ENCODE measurements at places on chromosomes 1 and 21. TPM values are rescaled to one million over a fixed set of nuclear protein-coding genes. Genes with fewer than 3 reads are reported as not detected.

- DNase-seq: peak; percentile 79
Measured at GRCh38 chr21:43645136-43645891, 14.0 kb downstream of the HSF2BP start.

DNA sequence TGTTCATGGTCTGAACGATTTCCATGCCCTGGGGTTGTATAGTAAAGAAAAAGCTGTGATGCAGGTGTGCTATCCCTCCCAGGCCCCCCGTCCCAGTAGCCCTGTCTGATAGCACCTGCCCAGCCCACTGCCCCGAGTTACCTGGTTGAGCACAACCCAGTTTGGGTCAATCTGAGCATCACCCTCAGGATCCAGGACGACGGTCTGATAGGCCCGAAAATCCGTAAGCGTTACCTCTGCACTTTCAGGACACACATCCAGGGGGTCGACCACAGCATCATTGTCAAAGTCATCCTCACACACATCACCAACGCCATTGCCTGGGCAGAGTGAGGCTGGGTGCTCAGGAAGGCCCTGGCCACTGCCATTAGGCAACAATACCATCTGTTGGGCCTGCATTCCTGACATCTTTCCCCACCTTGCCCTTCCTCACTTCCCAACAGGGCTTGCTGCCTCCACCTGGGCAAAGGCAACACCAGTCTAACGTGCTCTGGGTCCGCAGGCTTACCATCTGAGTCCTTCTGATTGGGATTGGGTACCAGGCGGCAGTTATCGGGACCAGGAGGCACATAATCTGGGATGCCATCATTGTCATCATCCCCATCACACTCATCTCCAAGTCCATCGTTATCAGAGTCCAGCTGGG, 9.7 kb downstream of the THBS3 start:
- DNase-seq: no peak

GRCh38 chr21:35170818-35171217, 121.7 kb upstream of the RUNX1 start:
- DNase-seq: no peak

- DNase-seq: no peak
Measured at GRCh38 chr1:40926441-40926840, 53.1 kb upstream of the CTPS1 start.

- DNase-seq: no peak
Measured at GRCh38 chr1:53833393-53833792, 4.7 kb downstream of the NDC1 start.

Gene THEMIS2
- 3.2 TPM for polyA plus RNA-seq

- no peak for DNase-seq
Measured at GRCh38 chr1:7595336-7595735, 175.8 kb upstream of the VAMP3 start.

Gene EBNA1BP2
- 42.0 TPM for polyA plus RNA-seq

- DNase-seq: no peak
Measured at GRCh38 chr1:70890408-70890807, 157.2 kb downstream of the PTGER3 start.

DNA sequence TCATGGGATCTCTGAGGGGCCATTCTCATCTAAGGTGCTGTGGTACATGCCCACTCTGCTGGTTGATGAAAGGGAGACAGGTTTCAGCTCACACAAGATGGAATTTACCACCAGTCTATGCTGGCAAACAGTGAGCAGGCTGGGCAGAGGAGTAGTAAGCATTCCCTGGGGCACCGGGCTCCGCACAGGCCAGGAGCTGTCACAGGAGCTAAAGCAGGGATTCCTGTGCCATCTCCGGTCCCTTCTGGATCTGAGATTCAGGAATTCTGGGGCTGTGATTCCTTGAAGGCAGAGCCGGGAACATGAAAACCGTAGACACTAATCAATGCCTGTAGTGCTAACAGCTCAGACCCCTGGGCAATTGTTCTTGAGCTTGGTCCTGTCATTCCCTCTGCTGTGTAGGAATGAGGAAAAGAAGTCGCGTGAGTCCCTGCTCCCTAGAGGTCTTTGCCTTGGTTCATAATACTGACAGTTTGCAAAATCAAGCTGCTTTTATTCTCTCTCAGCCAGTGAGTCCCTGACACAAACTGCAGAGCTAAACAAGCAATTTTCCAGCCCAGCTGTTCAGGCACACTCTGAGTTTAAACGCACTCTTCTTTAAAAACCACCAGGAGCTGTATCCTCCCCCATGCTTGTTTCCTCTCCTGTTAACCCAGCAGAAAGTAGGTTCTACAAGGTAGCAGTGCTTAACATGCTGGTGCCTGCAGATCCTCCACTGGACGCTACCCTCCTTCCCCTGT, 52.5 kb downstream of the MDM4 start:
- DNase-seq: no peak

DNA sequence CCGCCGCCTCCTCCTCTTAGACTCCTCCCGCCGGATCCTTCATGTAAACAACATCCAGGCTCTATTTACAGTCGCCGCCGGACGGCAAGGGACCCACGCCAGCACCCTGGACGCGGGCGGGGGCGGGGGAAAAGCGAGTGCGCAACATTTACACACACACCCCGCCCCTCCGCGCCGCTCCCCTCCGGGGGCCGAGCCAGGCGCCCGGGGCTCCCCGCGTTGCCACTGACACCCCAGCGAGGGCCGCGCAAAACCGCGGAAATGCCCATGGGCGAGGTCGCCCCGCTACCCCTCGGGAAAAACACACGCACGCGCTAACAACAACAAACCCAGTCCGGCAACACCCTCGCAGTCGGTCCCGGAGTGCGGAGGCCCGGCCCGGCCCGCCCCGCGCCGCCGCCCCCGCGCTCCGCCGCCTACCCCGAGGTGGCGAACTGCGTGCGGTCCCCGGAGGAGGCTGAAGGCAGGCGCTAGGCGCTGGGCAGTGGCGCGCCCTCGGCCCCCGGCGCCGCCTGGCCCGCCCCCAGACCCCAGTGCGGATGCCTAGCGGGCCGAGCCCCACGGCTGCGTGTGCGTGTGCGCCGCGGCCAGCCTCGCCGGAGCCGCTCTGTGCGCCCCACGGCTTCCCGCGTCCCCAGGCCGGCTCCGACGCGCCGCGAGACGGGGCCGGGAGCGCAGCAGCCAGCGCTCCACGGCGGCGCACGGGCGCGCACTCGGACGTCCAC, 81.1 kb upstream of the AK4 start:
- peak; percentile 87 for DNase-seq

Gene SPRR4
- polyA plus RNA-seq: not detected

Gene F13B
- not detected for polyA plus RNA-seq

Gene SNAP47
- polyA plus RNA-seq: 27.5 TPM

DNA sequence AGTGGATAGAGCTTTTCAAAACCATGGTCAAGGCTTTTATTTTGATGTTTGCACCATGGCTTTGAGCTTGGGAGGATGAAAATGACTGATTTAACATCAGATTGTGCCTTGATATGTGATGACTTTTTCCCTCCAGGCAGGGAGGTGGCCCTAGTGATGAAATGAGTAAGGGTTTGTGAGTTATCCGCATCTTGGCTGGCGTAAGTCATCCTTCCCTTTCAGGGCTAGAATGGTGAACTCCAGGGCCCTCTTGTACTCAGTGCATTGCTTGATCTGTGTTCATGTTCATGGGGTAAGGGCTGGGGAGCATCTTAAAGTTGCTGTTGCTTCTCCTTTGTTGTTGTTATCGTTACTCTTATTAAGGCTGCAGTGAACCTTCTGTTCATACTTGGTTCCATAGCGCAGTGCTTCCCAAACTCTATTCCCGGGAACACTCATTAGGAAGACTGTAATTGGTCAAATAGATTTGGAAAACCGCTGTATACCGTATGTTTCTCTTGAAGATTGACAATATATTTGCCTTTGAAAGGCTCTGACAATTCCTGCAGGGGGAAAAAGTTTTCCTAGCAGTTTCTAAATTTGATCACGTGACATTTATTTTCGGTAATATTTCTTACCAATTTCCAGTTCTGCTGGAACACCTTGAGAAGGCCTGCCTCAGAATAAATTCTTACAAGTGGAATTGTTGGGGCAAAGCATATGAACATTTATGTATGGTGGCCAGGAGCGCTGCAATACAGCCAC, 23.1 kb downstream of the GPR137B start:
- no peak for DNase-seq

GRCh38 chr21:33162436-33162951, 67.2 kb upstream of the IFNAR2 start:
- peak; percentile 71 for DNase-seq

DNA sequence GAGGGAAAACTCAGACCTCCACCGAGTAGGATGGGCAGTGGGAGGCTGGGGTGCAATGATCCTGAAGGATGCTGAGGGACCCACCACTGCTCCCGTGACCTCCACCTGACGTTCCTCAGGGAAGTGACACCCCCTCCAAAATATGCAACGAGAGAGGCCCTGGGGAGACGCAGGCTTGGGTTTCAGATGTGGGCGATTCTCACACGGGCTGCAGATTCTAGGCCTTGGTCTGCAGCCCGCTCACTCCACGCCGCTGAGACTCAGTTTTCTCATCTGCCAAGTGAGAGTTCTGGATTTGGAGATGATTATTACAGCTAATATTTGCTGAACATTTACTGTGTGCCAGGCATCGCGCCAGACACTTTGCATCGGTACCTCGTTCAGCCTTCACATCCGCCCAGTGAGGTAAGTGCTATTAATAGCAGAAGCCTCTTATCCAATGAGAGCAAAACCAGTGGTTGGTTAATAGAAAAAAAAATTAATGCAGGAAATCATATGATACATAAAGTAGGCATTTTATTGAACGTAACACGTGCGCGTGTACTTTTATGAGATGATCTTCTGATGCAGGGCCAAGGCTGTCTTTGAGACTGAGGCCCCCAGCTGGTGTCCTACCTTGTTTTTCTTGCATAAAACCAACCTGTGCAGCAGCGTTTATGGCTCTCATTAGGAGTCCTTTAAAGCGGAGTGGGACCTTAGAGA, 102.0 kb upstream of the RUNX3 start:
- peak; percentile 51 for DNase-seq

DNA sequence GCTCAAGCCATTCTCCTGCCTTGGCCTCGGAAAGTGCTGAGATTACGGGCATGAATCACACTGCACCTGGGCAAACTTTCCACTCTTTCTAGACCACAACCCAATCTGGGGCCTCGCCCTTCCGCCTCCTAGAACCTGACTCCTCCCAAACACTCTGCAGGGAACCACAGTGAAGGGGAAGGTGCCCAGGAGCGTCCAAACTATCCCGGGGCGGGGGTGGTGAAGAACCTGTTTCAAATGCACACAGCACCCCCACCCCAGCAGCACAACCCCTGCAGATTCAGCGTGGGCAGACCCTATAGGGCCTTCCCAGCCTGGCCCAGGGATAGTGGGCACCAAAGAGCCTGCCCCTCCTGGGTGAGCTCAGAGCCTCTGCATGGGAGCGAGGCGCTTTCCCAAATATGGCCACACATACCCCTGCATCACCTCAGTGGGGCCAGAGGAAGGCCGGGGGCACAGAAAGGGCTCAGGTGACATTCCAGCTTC, 86.9 kb downstream of the STUM start:
- DNase-seq: no peak

DNA sequence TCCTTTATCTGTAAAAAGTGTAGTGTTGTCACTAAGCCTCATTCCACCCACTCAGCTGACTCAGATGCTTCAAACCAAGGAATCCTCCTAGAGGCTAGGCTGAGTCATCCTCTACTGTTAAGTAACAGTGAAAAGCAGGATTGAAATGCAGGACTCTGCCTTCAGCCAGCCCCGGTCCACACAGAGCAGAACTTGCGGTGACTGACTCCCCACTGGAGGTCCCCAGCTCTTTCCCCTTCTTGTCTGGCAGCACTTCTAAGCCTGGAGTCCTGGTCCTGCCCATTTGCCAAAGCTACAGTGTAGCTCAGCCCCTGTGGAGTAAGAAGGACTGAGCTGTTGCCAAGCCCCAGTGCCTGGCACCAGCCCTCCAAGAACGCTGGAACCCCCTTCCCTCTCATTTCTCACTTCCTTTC, 1.7 kb downstream of the RAB7B start:
- DNase-seq: no peak

Gene LINGO4
- polyA plus RNA-seq: 0.67 TPM

DNA sequence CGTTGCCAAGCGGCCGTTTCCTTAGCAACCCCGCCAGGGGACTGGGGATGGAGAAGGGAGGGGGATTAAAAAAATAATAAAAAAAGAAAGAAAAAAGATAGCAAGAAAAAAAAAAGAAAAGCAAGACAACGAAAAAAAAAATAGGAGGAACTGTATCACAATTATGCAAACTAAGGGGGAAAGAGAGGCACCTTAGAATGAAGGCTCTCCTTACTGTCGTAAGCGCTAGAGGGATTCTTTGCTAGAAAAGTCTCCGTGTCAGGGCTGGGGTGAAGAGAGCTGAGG, 625 bp upstream of the NEGR1 start:
- no peak for DNase-seq

DNA sequence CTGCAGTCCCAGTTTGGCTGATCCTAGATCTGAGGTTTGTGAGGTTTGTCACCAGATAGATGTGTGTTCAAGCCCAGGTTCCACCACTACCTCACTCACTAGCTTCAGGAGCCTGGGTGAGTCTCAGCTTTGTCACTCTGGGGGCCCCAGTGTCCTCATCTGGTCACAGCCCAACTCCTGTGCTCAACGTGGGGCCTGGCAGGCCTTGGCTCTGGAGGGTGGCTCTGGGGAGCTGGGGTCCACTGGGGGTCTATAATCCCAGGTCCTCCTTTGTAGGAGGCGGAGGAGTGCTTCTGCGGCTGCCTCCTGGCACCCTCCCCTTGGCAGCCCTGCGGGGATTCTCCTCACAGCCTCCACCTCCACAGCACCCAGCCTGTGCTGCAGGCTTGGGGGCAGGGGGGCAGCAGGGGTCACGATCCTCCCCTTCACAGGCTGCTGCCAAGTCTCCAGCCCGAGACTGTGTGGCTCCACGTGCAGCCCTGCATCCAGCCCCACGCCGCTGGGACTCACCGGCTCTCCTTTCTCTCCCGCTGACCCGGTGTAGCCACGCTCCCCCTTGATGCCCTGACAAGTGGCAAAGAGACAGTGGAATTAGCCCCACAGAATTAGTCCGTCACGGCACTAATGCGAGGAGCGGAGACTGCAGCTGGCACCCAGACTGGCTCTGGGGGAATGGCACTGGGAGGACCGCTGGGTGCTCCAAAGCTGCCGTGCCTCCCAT, 22.5 kb upstream of the PEF1 start:
- no peak for DNase-seq

Gene S100A16
- polyA plus RNA-seq: 91.3 TPM

Gene LCE3D
- polyA plus RNA-seq: not detected

Gene TACSTD2
- not detected for polyA plus RNA-seq

Gene NCSTN
- 123 TPM for polyA plus RNA-seq

DNA sequence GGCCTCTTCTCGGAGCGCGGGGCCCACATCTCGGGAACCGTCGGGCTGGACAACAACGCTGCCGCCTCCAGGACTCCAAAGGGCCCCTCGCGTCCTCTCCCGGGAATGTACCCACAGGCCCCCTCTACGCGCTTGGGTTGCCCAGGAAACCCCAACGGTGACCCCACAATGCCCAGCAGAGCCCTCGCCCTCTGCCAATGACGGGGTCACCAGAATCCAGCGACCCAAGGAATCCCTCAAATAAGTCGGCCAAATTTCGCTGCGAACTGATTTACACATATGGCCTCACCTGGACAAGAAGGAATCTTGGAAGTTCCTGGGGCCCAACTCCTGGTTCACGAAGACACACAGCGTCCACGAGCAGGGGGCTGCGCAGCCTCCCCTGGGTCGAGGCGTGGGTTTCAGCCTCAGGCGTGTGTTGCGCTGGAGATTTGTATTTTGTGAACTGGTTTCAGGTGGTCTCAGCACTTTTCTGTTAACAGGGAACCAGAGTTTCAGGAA, 78.1 kb downstream of the DESI2 start:
- DNase-seq: peak; percentile 7
